Muscle of back (tissue), 13 donors: ENCODE measurements at places on chromosomes 5 and 9. TPM values are rescaled to one million over a fixed set of nuclear protein-coding genes. Genes with fewer than 3 reads are reported as not detected.

GRCh38 chr5:82886911-82887310, 190.3 kb downstream of the TMEM167A start:
- DNase-seq: no peak

- no peak for DNase-seq
Observed at GRCh38 chr9:115674091-115674490, 479.5 kb upstream of the PAPPA start.

Gene SLC6A18
- not detected for polyA plus RNA-seq

Gene ANKDD1B
- 0.90 TPM for polyA plus RNA-seq

DNA sequence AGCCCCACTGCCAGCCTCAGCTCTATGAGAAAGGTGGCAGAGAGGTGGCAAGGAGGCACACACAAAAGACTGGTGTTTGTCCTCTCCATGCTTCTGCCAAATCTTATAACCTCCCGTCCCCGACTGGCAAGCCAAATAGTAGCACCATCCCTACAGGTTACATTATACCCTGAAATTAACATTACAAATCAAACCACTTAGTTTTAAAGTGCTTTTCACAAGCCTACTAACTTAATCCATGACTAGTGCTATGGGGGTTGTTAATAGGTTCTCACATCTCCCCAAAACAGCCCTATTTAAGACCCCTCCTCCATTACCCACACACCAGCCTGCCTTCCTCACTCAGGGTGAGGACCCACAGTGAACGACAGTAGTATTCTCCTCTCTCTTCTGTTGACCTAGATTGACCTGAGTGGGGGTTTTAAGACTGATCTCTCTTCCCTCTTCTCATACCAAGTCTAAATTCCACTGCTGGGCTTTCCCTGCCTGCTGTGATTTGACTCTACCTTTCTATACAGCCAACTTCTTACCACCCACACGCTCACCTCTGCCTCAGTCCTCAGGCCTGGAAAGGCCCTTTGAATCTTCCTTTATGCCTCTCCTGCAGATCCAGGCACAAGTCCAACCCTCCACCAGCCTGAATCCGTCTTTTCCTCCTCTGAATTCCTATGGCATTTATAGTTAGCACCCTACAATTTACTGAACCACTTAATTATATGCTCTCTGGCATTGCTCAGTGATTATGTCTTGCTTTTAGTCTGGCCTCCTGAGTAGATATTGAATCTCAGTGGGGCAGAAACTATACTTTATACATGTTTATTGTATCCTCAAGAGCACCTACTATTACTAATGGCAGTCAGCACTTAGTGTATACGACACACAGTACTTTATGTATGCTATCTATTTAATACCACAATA, 116.1 kb downstream of the TMEM174 start:
- DNase-seq: no peak

- no peak for DNase-seq
Observed at GRCh38 chr9:121055642-121056143, 5.6 kb upstream of the C5 start.

GRCh38 chr5:56985936-56986625, 34.2 kb upstream of the MIER3 start:
- DNase-seq: no peak

DNA sequence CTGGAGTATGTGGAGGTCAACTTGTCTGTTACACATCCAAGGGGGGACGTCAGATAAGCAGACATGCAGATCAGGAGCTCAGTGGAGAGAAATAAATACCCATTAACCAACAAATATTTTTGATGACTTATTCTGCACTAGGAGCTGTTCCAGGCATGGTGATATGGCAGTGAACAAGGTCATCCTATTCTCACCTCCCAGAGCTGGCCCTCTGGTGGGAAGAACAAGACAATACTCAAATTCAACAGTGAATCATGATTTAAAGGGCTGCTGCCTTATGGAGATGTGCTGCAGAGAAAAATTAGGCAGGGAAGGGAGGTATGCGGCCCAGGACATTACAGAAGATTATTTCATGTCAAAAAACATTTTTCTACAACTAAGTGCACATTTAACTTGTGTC, 36.5 kb downstream of the SYK start:
- DNase-seq: no peak

DNA sequence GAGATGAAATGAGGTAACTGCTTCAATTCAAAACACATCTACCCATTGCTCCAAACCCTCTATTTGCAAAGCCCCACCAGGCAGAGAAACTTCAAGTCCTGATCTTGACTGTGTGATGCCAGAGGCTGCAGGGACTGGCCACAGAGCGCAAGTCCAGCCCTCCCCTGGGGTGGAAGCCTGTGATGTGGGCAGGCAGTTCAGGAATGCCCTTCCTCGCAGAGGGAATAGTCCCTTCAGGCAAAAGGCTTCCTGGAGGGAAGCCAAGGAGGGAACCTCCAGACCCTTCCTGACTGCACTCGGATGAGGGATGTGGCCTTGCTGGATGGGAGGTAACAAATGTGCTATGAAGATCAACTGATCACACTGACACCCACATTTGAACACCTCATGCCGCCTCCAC, 131.2 kb downstream of the SLIT3 start:
- DNase-seq: no peak

GRCh38 chr5:54904425-54904824, 81.0 kb downstream of the ESM1 start:
- peak; percentile 28 for DNase-seq

Gene PCDHB13
- 3.6 TPM for polyA plus RNA-seq

Gene PCDHB15
- 6.9 TPM for polyA plus RNA-seq

Gene VLDLR
- polyA plus RNA-seq: 27.9 TPM

DNA sequence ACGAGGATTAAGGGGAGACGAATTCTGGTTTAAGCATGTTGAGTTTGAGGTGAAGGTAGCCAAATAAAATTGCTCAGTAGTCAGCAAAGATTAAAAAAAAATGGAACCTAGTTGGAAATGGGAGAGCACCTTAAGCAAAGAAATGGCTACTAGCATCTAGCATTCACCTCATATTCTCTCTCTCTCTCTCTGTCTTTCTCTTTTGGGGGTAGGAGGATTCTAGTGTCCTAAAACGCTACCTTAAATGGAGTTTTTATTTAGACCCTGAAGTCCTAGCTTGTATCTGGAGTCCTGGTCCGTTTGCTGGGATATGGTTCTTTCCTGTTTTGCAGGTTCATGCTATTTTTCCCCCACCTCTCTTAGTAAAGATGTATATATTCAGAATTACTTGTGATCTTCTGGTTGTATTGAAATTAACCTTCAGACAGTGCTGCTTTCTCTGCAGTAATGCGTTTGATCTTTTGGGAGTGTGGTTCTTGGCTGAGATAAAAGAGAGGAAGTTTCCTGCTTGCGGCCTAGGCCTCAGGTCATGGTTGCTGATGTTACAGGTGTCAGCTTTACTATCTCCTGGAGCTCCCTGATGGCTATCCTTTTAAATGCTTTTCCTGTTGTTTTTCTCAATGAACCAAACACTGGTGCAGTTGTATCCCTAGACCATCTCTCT, 8.0 kb downstream of the TGFBR1 start:
- no peak for DNase-seq

Gene DEPDC1B
- polyA plus RNA-seq: 7.0 TPM

DNA sequence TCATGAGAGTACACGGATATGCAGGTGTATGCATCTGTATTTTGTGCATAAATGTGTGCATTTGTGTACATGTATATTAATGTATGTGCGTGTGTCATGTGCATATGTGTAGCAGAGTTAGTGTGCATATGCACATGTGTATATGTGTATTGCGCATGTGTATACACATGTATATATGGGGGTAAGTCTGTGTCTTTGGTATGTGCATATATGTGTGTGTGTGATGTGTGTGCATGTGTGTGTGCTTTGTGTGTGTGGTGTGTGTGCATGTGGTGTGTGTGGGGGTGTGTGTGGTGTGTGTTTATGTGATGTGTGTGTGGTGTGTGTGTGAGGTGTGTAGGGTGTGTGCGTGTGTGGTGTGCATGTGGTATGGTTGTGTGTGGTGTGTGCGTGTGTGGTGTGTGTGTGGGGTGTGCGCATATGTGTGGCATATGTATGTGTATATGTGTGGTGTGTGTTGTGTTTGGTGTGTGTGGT, 13.1 kb upstream of the CTSL start:
- DNase-seq: no peak

DNA sequence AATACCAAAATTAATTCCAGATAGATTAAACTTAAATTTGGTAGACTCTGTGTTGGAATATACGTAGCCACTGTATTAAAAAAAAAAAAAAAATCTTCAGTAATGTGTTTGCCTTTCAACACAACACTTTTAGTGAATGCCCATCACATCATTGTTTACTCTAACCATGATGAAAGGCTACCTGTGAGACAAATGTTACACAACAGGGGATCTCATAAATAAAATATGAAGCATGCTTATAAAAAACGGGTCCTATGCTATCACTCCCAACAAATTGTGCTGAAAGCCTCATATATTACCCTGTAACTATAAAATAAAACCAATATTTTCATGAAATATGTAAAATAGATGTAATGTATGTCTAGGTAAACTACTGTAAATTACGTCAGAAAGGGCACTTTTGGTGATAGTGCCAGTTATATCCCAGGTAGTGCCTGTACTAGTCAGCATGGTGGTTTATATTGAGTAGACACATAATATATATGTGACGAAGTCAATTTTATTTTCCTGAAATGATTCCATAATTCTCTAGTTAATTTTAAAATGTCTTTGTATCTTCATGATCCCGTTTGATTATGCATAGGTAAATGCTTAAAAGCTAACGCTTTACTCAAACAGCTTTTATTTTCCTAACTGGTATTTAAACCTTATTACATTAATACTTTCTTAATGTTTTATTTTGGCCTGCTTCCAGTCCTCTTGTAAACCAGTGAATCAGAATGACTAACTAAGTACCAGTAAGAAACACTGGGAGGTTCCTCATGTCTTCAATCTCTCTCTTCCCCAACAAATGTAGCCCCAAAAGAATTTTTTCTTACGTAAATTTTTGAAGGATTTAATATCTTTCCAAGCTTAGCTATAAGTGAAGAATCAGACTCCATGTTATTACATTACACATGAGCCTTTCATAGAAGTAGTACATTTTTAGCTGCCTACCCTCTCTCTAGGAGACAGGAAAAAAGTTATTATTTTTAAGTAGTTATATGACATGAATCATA, 420.3 kb downstream of the GABRG2 start:
- no peak for DNase-seq

DNA sequence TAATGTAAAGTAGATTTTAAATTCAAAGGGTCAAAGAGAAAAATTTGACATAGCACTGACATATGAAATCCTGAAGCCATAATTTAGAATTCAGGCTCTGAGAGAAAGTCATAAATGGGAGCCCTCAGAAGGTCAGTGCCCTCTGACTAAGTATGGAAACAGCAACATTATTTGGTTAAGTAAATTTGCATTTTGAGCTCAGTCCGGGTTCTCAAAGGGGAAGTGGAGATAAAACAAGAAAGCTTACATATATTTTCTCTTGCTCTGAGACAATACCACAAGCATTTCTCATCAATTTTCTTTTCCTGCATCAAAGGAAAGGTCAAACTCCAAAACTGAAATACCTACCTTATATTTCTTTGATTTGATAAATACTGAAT, 348.0 kb downstream of the SEMA5A start:
- DNase-seq: no peak

- no peak for DNase-seq
Observed at GRCh38 chr5:113632996-113633395, 119.5 kb downstream of the YTHDC2 start.

GRCh38 chr5:5592541-5592940, 170.1 kb downstream of the ICE1 start:
- DNase-seq: no peak

DNA sequence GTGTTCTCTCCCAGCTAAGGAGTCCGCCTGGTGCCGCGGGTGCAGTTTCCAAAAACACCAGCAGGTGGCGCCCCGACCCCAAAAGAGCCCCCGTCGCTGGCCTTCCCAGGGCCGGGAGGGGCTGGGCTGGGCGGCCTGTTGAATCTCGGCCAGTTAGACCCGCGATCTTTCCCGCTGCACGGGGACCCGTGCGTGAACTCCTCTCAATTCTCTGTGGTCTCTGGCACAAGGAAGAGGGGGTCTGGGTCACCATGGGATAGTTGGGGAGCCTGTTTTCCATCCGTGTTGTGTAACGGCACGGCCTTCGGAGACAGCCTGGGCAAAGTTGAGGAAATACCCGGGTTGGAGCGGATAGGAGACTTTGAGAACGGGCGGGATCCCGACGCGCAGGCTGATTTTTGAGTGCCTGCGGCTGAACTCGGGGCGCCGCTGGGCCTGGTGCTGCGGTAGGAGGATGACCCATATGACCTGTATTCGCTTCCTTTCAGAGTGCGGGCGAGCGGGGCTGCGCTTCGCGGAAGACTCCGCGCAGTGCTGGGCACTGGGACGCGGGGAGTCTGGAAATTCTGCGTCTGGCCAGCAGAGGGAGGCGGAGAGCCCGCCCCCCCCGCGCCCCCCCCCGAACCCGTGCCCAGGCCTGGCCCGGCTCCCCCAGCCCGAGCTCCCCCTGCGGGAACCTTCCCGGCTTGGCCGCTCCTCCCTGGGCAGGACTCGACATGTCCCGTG, 7.9 kb upstream of the PSD2 start:
- peak; percentile 84 for DNase-seq

- no peak for DNase-seq
Observed at GRCh38 chr9:336039-336438, 121.4 kb downstream of the DOCK8 start.

Gene PLAC8L1
- polyA plus RNA-seq: 0.24 TPM

Gene ARID3C
- not detected for polyA plus RNA-seq

GRCh38 chr5:59037453-59037852, 454.6 kb downstream of the RAB3C start:
- DNase-seq: no peak

GRCh38 chr9:131937451-131937850, 142.2 kb downstream of the MED27 start:
- no peak for DNase-seq

DNA sequence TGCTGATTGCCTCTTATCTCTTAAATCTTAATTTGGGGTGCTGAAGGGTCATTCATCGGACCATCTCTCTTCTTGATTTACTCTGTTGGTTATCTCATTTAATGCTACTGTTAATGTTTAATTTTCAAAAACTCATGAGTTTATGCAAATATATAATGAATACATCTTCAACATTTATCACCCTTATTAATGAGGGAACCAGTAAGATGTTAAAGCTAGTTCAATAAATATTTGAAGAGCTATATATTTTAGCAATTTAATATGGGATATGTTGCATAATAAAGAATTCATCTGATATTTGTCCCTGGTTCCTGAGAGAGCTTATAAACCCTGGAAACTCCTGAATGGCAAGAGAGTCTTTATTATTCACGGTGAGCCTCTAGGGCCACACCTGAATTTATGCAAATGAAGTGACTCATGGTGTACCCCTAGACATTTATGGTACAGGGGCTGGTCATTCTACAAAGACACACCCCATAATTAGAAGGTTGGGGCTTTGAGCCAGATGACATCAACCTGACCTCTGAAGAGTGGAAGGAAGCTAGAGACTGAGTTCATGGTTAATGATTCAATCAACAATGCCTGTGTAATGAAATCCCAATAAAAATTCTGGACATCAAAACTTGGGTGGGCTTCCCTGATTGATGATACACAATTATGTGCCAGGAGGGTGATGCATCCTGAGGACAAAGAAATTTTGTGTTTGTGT, 339.5 kb upstream of the ZNF608 start:
- DNase-seq: no peak

DNA sequence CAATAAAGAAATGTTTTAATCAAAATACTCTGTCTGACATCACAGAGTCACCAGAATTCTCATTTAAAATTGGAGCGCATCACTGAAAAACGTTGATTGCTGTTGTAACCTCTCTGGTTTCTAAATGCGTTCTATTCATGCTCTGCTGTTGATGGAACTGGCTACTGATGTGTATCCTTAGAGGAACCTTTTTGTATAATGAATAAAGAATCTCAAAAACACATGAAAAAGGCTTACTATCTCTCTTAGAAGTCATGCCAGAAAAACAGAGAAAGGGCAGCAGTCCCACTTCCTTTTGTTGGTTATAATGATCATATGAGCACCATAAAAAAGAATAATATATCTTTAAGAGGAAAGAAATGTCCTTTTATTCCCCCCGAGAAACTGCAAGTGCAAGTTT, 615.5 kb downstream of the TLE1 start:
- no peak for DNase-seq

Gene MAPKAP1
- 81.1 TPM for polyA plus RNA-seq
